ENCODE measurements at places on chromosomes 4 and X.

GRCh38 chr4:152206646-152207377 lies 329.1 kb downstream of the FBXW7 start:
- no peak for DNase-seq

DNA sequence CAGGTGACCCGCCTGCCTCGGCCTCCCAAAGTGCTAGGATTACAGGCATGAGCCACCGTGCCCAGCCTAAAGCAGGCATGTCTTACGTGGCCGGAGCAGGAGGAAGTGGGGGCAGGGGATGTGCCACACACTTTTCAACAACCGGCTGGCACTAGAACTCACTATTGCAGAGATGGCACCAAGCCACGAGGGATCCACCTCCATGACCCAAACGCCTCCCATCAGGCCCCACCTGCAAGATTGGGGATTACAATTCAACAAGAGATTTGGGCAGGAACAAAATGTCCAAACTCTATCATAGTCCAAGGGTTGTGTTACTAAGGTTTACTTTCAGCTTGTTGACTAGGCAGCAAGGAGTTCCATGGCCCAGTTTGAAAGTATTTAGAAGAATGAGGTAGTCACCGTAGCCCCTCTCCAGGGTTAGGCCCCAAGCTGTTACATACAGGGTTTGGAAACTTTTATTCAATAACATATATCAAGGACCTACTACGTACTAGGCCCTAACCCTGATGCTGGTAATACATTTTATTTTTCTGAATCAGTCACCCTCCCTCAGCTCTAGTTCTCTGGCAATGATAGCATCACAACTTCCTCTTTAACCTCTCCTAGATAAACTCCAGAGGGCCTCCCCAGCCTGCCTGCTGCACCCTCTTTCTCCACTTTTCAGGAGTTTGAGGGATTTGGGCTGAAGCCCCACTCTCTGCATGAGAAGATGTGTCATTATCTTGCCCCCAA lies 18.0 kb upstream of the TBC1D14 start:
- no peak for DNase-seq

DNA sequence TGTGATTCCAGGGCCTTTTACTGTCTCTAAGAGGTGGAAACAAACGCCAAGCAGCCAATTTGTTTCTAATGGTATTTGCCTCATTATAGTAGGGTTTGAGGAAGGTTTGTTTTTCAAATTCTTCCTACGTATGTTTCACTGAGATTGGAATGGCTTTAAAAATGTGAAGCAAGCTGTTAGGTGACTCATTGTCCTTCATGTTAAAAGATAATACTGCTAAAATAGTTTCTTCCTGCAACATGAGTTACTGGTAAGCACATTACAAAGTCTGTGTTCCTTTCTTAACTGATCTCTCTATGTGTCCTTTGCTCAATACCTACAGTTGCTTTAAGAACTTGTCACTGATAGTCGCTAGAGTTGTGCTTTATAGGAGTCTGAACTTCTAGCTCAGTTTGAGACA lies 1183.9 kb downstream of the RPA4 start:
- DNase-seq = no peak

GRCh38 chr4:165293061-165293460 lies 34.4 kb upstream of the MSMO1 start:
- no peak for DNase-seq

- no peak for DNase-seq
These were observed 2519.6 kb downstream of the ARAP2 start for GRCh38 chr4:33724685-33725084.

DNA sequence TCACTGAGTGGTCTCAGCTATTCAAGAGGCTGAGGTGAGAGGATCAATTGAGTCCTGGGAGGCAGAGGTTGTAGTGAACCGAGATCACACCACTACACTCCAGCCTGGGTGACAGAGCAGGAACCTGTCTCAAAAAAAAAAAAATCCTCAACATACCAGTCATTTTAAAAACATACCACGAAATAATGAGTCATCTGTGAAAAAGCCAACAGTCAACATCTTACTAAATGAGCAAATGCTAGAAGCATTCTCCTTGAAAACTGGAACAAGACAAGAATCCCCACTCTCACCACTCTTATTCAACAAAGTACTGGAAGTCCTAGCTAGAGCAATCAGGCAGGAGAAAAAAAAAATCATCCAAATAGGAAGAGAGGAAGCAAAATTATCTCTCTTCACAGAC lies 104.0 kb upstream of the ARHGEF9 start:
- DNase-seq = no peak

- no peak for DNase-seq
These were observed 77.5 kb downstream of the SLC2A9 start for GRCh38 chr4:9943761-9944160.

DNA sequence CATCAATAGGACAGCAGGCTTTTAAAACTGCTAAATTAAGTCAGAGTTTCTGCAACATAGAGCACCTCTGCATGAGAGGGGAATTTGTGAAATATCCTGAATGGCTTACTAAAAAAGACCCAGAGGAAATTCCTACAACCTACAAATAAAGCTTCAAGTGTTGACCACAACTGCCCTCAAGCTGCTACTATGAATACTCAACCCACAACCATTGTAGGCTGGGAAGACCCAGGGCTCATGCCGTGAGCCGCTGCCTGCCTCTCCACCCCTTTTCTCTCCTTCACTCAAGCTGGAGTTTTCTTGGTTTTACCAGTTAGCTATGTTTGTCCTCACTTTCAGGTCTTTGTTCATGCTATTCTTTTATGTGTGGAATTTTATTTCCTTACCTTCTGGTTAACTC lies 151.6 kb downstream of the EMCN start:
- no peak for DNase-seq

DNA sequence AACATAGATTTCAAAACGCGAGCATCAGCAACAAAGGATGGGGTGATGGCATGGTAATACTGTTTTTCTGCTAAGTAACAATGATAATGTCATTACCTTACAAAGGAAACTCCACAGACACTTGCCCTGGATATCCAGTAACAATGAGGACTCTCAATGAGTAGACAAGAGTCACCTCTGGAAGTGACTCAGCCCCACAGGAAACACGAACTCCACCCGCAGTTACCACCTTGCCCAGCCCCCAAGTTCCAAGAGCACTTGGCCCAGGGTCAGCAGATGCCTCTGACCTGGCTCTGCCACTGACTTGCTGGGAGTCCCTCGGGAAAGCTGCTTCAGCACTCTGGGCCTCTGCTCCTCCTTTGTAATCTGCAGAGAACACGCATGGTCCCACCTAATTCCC lies 110.3 kb upstream of the MAP3K15 start:
- DNase-seq = peak; percentile 7

DNA sequence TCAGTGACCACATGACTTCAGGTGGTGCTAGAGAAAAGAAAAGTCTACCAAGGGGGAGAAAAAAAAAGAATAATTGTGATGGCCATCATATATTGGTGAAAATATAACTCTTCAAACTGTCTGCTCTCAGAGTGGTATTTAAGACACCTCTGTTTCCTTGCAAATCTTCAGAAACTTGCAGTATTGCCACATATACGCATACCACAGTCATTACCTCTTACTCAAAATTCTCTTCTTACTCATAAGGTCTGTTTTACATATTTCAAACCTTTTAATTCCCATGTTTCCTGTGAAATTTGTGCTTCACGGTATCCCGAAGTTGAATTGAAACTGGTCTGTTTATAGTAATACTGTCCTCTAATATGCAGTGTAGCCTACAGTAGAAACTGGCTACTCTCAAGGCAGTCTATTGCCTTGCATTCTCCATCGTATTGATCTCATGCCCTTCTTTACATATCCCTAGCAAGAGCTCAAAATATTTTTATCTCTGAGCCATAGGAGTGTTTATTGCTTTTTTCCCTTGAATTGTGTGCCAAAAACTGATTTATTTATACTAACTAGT lies 34.7 kb upstream of the LHFPL1 start:
- no peak for DNase-seq

- no peak for DNase-seq
These were observed 367.5 kb upstream of the GATB start for GRCh38 chr4:152128356-152128755.

- DNase-seq = no peak
These were observed 23.5 kb downstream of the CXCL8 start for GRCh38 chr4:73763877-73764276.

GRCh38 chrX:130082244-130083106 lies 27.8 kb downstream of the ELF4 start:
- DNase-seq = peak; percentile 24

- DNase-seq = no peak
These were observed 5.6 kb downstream of the G6PD start for GRCh38 chrX:154540897-154541535.

DNA sequence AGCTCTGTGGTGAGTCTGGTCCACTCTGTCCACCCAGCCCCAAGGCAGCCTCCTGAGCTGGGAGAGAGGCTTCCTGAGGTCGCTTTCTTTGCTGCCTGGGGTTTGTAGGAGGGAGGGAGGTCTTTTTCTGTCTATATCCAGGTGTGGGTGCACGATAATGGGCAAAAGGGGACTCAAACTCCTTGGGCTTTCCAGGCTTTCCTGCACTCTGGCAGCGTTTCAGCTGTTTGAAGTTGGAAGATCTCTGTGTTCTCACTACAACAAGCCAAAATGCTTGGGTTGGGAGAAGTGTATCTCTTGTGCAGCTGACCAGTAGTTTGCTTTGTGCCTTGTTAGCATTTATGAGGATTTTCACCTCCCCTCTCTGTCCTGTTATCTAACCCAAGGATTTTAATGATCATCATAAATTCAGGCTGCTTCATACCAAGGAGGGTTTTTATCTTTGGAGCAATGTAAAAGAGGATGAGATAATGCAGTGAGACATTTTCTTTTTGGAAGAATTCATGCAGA lies 126.3 kb downstream of the REPS2 start:
- DNase-seq = no peak

GRCh38 chrX:54808109-54808604 lies 612 bp downstream of the MAGED2 start:
- DNase-seq = no peak

Data from stimulated activated CD8-positive, alpha-beta memory T cell treated with anti-CD3 and anti-CD28 coated beads, Interleukin-4, amount 100 ng/mL, for 4 hours (primary cell).